ENCODE measurements at places on chromosomes 7 and 10. TPM values are rescaled to one million over a fixed set of nuclear protein-coding genes. Genes with fewer than 3 reads are reported as not detected.

GPR22 gene
- total RNA-seq = not detected

LIPJ gene
- total RNA-seq = not detected

MCM7 gene
- total RNA-seq = 63.3 TPM

CDK14 gene
- 11.6 TPM for total RNA-seq

STOX1 gene
- not detected for total RNA-seq

STEAP2 gene
- 5.1 TPM for total RNA-seq

PDE6C gene
- not detected for total RNA-seq

ITPRIP gene
- 16.6 TPM for total RNA-seq

HGF gene
- total RNA-seq = 0.04 TPM

GPR85 gene
- total RNA-seq = 0.34 TPM

NXPH1 gene
- not detected for total RNA-seq

TMEM229A gene
- not detected for total RNA-seq

EGR2 gene
- not detected for total RNA-seq

ANKRD61 gene
- not detected for total RNA-seq

NODAL gene
- total RNA-seq = 0.23 TPM

GPR26 gene
- total RNA-seq = not detected

RNF133 gene
- total RNA-seq = not detected

NANOS1 gene
- total RNA-seq = 2.6 TPM

FXYD4 gene
- not detected for total RNA-seq

OPN1SW gene
- total RNA-seq = not detected

TMEM213 gene
- not detected for total RNA-seq

PIK3CG gene
- not detected for total RNA-seq

SCART1 gene
- 0.30 TPM for total RNA-seq

GSTO2 gene
- 50.1 TPM for total RNA-seq

CAV1 gene
- 764 TPM for total RNA-seq

KIF20B gene
- 9.6 TPM for total RNA-seq

PRF1 gene
- total RNA-seq = not detected

CLDN4 gene
- total RNA-seq = 1.5 TPM

MMRN2 gene
- total RNA-seq = 24.7 TPM

HOXA6 gene
- 1.4 TPM for total RNA-seq

NKX1-2 gene
- total RNA-seq = 2.6 TPM

DPYSL4 gene
- total RNA-seq = 0.94 TPM

LRRC72 gene
- not detected for total RNA-seq

CUZD1 gene
- total RNA-seq = 0.39 TPM

C10orf143 gene
- total RNA-seq = not detected

CTNNA3 gene
- not detected for total RNA-seq

PODXL gene
- under 0.01 TPM for total RNA-seq

GDF2 gene
- total RNA-seq = not detected

All from hair follicular keratinocyte (primary cell).